ENCODE measurements at places on chromosomes 2 and 18. TPM values are rescaled to one million over a fixed set of nuclear protein-coding genes. Genes with fewer than 3 reads are reported as not detected.

GRCh38 chr18:62539284-62540165, 16.7 kb downstream of the ZCCHC2 start:
- no peak for DNase-seq

- no peak for DNase-seq
Measured at GRCh38 chr2:83826577-83826976, 632.5 kb downstream of the SUCLG1 start.

DNA sequence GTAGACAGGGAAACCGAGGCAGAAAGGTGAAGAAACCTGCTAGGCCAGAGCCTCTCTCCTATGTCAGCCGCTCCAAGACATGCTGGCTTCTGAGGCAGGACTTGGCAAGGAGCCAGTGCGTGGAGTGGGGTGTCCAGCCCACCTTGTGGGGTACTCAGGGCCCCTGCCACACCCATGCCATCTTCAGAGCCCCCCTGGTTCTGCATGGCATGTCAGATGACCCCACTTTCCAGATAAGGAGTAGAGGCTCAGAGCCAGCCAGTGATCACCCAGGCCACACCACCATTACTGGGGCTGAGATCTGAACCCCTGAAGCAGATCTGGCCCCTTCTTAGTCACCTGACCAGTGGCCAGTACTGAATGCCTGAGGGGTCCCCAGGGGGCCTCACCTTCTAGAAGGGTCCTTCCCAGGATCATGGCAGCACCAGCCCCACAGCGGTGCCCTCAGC, 14.7 kb downstream of the CROCC2 start:
- DNase-seq = no peak

GRCh38 chr2:63661076-63661475, 72.3 kb downstream of the MDH1 start:
- peak; percentile 77 for DNase-seq

DNA sequence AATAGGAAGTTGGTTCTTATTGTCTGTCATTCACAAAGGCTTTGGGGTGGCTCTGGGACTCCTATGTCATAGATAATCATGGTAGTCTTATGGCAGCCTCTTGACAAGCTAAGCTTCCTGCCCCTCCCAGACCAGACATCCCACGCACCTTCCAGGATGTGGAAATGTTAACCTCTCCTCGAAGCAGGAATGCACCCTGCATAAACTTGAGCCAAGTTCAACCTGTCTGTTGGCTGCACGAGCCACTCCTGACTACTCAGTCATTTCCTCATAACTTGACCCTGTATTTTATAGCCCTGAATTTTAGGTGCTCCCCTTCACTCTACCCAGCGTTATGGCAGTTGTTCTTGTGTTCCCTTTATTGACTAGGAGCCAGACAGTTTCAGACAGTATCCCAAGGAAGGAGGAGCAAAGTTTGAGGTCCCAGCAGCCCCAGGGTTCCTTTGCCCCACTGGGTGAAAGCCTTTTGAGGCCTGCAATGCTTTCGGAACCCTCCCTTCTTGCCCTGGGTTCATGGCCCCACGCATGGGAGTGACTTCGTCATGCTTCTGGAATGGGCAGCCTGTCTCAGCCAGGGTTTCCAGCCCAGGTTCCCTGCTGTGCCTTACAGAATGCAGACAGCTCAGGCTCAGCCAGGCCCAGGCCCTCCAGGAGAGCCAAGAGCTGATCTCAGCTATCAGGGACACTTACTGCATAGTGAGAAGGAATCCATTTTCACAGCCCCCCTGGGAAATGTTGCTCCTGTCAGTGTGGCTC, 15.6 kb upstream of the INO80C start:
- peak; percentile 86 for DNase-seq

- DNase-seq = no peak
Measured at GRCh38 chr2:102486941-102487702, 14.1 kb downstream of the SLC9A4 start.

- no peak for DNase-seq
Measured at GRCh38 chr2:44639399-44639798, 277.7 kb downstream of the CAMKMT start.

GRCh38 chr2:86185517-86186212, 9.6 kb downstream of the IMMT start:
- DNase-seq = no peak

GRCh38 chr18:39494211-39494896, 1928.8 kb upstream of the CELF4 start:
- DNase-seq = no peak

- DNase-seq = no peak
Measured at GRCh38 chr2:7508296-7508943, 591.2 kb downstream of the RNF144A start.

DNA sequence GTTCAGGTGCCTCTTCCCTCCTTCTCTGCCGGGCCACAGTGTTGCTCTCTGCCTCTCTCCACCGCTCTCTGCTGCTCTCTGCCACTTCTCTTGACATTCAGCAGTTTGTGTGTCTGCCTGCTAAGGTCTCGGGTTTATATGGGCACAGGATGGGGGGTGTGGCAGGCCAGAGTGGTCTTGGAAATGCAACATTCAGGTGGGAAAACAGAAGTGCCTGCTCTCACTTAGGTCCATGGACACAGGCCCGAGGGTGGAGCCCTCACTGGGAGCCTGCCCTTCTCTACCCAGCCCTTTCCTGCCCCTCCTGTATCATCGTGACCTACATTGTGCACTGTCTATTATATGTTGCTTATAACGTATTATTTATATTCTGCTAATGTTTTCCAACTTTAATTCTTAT, 120.8 kb upstream of the TMEM18 start:
- no peak for DNase-seq

GRCh38 chr2:240936106-240936505, 30.0 kb downstream of the CROCC2 start:
- DNase-seq = no peak

GRCh38 chr18:79361766-79362522, 33.8 kb upstream of the NFATC1 start:
- peak; percentile 16 for DNase-seq

DNA sequence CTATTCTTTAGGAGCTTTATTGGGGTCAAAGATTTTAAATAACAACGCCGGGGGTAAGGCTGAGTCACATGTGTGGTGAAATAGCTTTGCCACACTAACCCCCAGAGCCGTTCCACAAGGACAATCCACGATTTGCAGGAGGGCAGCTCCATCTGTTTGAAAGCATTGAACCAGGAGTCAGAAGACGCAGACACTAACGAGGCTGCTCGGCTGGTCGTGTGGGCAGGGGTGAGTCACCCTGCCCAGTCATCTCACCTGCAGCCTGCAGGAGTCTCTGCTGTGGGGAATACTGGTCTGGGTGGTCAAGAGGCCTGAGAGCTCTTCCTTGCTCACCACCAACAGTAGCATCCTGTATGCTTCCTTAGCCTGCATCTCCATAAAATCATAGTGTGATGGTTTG, 149.2 kb upstream of the NCK2 start:
- DNase-seq = no peak

GRCh38 chr2:74250189-74250631, 51.8 kb downstream of the MTHFD2 start:
- peak; percentile 57 for DNase-seq

DNA sequence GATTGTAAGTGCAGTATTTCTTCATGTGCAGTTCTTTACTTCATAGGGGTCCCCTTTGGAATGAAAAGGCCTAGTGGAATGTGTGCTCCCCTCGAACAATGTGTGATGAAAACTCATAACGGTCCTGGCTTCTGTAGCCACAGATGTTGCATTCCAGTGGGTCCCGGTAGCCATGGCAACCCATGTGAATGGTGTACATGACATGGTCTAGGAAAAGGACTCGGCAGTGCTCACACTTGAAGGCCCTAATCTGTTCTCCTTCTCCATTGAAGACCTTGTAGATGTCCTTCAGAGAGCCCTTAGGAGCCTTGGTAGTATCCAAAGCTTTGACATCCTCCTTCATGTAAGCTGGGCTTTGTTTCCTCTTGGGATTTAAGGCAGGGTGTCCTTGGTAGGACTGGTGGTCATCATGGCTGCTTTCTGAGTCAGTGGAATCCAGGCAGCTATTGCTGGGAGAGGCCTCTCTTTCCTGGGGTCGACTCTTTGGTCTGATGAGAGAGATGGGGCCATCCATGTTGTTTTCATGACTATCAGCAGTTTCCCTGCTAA, 144.0 kb downstream of the IKZF2 start:
- DNase-seq = no peak

DNA sequence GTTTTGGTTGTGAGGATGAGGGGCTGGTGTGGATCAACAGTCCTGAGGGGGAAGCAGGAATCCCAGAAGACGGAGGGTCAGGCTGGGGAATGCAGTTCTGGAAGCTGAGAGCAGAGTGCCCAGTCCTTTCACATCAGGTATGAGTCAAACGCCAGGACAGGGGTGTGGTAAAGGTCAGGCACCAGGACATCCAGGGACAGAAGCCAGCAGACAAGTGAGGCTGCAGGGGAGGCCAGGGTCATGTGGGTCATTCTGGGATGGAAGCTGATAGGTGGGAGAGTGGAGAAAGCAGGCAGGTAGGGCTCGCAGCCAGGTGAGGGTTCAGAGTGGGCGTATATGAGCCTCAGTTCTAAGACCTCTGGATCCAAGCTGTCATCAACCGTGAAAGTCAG, 12.8 kb upstream of the GNLY start:
- DNase-seq = no peak

LMAN2L gene
- total RNA-seq = 12.2 TPM

ANKRD29 gene
- total RNA-seq = 6.1 TPM

AFF3 gene
- total RNA-seq = not detected

SERPINB3 gene
- total RNA-seq = not detected

ST8SIA3 gene
- 0.08 TPM for total RNA-seq

WDR54 gene
- 16.9 TPM for total RNA-seq

ERBB4 gene
- 0.16 TPM for total RNA-seq
